ENCODE measurements at places on chromosomes 13 and 19.

GRCh38 chr13:51777921-51778320 lies 26.0 kb downstream of the DHRS12 start:
- DNase-seq: no peak

DNA sequence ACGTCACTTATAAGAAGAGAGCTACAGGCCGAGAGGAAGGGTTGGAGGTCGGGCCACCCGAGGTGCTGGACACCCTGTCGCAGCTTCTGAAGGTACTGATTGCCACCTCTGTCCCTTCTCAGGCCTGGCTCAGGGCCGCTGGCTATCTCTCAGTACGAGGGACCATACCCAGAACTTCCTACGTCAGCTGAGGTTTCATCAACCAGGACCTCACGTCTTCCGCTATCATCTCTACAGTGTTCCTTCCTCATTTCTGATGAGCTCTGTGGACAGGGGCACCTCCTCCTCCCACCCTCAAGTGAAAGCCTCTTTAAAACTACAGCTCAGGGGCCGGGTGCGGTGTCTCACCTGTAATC lies 58.2 kb upstream of the USE1 start:
- no peak for DNase-seq

GRCh38 chr19:38411041-38411712 lies 8.3 kb downstream of the FAM98C start:
- DNase-seq: no peak

DNA sequence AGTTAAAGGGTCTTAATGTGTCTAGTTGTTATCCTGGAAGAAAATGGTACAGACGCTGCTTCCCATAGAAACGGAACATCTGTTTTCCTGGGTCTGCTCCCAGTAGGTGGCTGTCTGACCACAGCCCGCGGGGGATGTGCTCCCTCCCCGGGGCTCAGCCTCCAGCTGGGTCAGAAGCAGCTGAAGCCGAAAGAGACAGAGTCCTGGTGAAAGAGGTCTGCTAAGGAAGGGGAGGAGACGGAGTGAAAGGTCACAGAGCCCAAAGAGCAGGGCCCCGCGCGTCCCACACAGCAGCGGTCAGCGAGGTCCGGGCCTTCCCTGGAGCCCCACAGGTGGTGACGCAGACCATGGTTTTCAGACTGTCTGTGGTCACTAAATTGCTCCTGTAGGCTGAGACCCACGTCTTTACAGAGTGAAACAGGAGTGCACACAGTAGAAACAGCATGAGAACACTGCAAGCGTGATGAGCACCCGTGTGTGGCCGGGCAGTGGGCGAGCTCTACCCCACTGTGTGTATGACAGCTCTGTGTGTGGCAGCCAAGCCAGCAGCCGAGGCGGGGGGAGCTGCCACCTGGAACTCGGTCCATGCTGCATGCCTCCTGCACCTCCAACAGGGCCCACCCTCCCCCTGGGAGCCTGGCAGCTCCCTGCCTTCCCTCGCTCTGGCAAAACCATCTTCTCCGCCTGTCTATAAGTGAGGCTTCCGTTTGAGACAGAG lies 52.0 kb upstream of the C13orf46 start:
- no peak for DNase-seq
